ENCODE measurements at places on chromosomes 6 and 20.

GRCh38 chr20:10594296-10594868 is 79.4 kb downstream of the JAG1 start:
- no peak for DNase-seq

- no peak for DNase-seq
Measured at GRCh38 chr6:43724914-43725642, 37.5 kb upstream of the MRPS18A start.

GRCh38 chr20:38664284-38664683 is 60.0 kb upstream of the SLC32A1 start:
- DNase-seq = no peak

- no peak for DNase-seq
Measured at GRCh38 chr6:7138921-7139358, 31.2 kb downstream of the RREB1 start.

- DNase-seq = no peak
Measured at GRCh38 chr6:169082817-169083507, 170.7 kb downstream of the THBS2 start.

- DNase-seq = no peak
Measured at GRCh38 chr6:39850736-39851297, 58.6 kb downstream of the DAAM2 start.

DNA sequence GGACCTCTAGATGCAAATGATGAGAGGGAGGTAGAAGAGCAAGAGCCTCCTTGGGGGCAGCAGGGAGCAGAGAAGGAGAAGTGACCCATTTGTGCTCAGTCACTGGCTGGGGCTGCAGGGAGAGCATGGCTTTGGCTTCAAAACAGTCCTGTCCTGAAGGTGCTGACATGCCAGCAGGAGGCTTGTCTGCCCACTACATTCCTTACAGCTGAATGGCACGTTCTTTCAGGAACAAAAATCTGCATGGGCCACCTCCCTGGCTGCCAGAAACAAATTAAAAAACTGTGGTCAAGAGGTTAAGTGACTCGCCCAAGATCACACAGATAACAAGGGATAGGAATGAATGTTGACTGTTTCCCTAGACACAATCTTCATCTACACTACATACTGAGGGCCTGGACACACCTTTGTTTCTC is 188.8 kb downstream of the HIVEP2 start:
- no peak for DNase-seq

- DNase-seq = no peak
Measured at GRCh38 chr6:137750297-137750696, 116.8 kb upstream of the TNFAIP3 start.

DNA sequence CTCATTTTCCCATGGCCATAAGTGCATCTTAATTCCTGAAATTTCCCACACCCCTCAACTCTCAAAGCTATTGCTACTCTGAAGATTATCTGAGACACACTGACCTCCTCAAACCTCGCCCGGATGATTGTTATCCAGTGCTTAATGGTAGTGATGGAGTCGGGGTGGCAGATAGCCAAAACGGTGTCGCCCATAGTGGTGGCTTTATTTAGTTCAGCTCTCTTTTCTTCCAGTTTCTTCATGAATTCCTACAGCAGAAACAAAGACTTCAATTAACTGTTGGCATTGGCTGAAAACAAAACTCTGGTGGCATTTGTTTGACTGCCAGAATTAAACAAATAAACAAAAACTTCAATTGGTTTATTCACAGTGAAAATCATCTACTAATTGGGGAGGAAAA is 165.4 kb downstream of the DST start:
- no peak for DNase-seq

- DNase-seq = no peak
Measured at GRCh38 chr6:91538622-91539021, 951.8 kb upstream of the MAP3K7 start.

GRCh38 chr20:3392756-3393155 is 14.7 kb downstream of the DNAAF9 start:
- no peak for DNase-seq

DNA sequence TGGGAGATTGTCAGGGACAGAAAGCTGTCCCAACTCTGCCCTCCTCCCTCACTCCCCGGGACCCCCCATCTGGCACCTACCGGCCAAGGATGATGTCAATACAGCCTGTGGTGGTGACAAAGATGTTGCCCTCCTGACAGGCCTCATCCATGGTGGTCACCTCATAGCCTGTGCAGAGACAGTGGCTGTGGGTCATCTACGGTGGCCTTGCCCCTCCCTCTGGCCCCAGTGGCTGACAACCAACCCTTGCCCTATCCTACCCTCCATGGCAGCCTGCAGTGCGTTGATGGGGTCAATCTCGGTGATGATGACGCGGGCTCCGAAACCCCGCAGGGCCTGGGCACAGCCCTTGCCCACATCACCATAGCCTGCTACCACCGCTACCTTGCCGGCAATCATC is 12.7 kb downstream of the AHCY start:
- DNase-seq = no peak

- DNase-seq = no peak
Measured at GRCh38 chr20:64237316-64237715, 18.2 kb upstream of the PCMTD2 start.

DNA sequence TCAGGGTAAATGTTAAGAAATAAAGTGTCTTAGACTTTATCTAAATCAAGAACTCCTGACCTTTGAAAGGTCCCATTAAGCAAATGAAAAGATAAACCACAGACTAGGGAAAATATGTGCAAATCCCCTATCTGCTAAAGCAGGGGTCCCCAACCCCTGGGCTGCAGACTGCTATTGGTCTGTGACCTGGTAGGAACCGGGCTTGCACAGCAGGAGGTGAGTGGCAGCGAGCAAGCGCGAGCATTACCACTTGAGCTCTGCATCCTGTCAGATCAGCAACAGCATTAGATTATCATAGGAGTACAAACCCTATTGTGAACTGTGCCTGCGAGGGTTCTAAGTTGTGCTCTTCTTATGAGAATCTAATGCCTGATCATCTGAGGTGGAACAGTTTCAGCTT is 42.4 kb downstream of the LCA5 start:
- no peak for DNase-seq

DNA sequence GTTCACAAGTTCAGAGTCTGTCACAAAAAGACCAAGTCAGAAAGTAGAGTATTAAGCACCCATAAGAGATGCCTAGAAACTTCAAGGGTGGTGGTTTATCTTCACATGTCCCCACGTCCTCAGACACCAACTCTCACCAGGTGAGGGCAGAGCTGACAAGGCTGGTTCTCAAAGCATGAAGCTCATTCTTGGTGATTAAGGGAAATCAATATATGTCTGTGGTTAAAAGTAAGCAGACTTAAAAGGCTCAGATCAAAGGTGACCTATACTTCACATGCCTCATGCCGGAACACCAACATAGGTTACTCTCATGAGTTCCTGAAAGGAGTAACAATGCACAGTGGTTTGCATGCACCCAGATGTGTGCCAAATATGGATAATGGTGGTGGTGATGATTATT is 27.0 kb downstream of the IL17A start:
- no peak for DNase-seq

- DNase-seq = no peak
Measured at GRCh38 chr6:102415891-102416290, 1022.4 kb downstream of the GRIK2 start.

DNA sequence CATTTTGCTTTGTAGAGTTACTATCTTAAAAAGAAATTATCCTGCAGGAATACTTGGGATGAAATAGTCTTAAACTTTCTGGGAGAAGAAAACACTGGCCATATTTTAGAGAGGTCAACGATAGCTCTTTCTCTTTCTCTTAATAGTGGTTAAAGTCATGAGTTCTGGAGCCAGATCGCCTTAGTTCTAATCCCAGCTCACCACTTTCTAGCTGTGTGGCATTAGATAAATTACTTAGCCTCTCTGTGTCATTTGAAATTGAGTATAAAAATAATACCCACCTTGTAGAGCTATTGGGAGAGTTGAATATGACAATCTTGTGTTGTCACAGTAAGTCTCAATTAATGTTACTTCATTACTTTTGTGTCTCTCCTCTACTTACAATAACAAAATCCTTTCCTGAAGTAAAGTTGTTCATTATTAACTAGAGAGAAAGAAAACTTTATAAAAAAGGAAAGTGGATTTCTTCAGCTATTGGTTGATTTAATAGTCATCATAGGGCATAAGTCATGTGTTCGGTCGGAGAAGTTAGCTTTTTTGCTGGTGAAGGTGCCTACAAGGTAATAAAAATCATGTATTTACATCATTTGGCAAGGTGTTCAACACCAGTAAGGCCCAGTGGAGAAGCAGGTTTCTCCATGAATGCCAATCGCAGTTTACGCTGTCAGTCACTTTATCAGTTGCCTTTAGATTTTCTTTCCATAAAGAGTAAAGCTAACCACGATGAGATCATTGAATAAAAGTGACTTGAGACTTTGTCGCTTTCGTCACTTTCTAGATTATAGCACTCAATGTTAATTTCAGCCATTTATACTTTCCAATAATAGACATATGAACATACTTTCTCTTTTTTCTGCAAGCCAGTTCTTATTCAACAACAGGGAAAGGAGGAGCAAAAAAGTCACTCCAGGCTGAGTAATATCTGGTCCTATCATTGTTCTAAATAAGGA is 2.0 kb downstream of the NEDD9 start:
- no peak for DNase-seq

GRCh38 chr20:31758991-31759390 is 19.9 kb downstream of the TPX2 start:
- no peak for DNase-seq

DNA sequence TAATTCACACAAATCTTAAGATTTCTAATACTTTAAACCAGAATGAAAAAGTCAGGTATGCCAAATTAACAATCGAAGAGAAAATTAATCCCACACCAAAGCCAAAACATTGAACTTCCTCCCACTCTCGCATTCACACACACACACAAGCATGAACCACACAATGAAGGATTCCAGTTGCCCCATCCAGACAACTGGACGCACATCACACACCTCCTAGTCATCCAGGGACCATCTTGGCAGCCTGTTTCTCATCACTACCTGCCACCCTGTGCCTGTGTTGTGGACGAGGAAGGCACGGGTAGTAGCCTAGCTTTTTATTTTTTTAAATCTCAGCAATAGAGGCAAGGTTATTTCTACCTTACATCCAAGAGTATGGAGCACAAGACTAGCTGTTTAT is 15.2 kb downstream of the B4GALT5 start:
- DNase-seq = no peak

DNA sequence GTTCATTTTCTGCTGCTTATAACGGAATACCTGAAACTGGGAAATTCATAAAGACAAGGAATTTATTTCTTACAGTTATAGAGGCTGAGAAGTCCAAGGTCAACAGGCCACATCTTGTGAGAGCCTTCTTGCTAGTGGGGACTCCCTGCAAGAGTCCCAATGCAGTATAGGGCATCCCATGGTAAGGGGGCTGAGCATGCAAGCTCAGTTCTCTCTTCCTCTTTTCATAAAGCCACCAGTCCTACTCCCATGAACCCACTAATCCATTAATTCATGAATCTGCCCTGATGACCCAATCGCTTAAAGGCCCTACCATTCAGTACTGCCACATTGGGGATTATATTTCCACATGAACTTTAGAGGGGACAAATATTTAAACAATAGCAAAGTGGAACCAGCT is 26.5 kb downstream of the CYB5R4 start:
- no peak for DNase-seq

GRCh38 chr6:110039981-110040383 is 61.9 kb downstream of the GPR6 start:
- DNase-seq = no peak

DNA sequence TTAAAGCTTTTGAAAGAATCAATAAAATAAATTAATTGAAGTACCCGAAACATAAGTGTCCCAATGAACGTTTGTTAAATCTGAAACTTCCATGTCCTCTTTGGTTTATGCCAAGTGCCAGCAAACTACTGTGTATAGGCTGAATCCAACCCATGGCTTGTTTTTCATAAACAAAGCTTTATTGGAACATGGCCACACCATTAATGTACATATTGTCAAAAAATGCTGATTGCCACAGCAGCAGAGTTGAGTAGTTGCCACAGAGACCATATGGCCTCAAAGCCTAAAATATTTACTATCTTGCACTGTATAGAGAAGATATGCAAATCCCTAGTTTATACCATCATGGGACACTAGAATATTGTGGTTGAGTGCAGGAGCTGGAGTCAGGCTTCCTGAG is 406.1 kb downstream of the MAFB start:
- DNase-seq = no peak

- no peak for DNase-seq
Measured at GRCh38 chr20:34817801-34818200, 7.7 kb downstream of the NCOA6 start.
